ENCODE measurements at places on chromosomes 5 and 9.

DNA sequence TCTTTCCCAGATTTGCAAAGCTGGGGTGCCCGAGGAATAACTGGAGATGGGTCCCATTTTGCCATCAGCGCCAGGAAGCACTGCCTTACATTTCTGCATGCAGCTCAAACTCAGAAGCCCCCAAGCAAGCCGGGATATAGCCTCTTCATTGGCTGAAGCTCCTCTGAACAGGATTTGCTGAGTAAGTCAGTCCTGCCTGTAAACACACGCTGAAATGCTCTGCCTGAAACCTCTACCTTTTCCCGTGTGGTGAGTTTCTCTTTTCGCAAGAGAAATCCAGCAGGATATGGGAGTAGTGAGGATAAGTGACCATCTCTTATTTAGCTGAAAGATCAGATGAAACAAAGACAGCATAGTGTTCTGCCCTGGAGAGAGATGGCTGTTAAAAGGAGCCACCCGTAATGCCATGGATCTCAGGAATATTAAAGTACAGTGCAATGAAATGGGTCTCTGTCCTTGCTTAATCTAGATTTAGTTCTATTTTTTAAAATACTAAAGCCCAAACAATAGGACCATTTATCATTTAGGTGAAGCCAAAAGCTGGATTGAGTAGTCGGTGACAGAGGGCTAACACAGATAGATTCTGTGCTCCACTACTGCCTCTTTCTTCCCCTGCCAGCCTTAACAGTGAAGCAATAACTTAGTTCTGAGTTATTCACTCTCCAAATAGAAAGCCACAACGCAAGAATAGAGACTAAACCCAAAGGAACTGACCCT, 177.5 kb upstream of the PPP2R2B start:
- DNase-seq = no peak

GRCh38 chr9:14674630-14675029, 18.6 kb downstream of the ZDHHC21 start:
- DNase-seq = no peak

- no peak for DNase-seq
Observed at GRCh38 chr9:32841314-32841713, 58.0 kb downstream of the TMEM215 start.

DNA sequence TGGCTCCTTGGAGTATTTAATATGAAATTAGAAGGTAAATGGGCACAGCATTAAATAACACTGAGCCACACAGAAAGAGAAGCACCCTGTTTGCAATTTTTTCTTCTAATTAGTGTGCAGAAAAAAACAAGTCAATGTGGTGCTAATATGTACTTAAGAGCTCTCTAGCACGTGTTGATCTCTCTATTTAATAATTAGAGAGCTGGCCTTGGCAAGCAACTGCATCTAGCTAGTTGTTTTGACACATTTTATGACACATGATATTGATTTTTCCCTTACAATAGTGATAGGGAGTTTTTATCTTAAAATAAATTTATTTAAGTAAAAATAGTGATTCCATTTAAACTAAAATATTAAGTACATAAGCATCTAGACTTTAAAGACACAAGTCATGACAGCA, 54.5 kb upstream of the NUDT12 start:
- no peak for DNase-seq

GRCh38 chr5:150783422-150783928, 4.9 kb downstream of the SMIM3 start:
- DNase-seq = peak; percentile 70
